Ureter (tissue), 1 donor: ENCODE measurements at places on chromosomes 12 and 14.

GRCh38 chr14:101025131-101025530 is 121.6 kb upstream of the RTL1 start:
- no peak for DNase-seq

DNA sequence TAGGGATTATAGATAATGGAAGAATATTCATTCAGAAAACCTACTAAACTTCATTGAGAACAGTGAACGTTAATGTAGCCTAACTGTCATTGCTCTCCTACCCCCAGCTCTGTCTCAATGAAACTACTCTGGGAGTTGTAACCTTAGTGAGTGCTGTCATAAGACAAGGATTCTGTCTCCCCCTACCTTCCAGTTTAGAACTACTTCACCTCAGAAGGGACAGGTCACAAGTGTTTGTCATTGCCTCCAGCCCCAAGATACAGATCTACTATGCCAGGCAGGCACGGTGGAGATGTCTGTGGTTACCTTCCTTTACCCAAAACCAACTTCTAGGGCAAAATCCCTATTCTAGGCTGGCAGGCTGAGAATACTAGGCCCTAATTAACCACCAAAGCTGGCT is 833.1 kb upstream of the SEL1L start:
- DNase-seq: no peak

DNA sequence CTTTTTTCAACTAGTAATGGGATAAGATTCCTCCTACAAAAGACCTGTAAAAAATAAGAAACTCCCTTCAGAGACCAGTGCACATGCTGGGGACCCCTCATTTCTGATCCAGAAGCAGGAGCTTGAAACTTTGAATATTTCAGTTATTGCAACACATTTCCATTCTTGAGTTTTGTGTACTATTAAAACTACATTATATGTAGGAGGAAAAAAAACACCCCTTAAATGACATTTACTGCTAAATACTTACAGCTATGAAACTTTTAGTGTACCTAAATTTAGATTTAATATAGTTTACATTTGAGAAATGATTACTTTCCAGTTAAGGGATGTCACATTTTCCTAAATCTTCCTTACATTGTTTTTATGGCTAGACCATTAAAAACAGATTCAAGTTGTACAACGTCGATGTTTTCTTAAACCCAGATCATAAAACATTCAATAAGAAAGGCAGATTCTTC is 4.1 kb downstream of the LRIG3 start:
- no peak for DNase-seq

- no peak for DNase-seq
Observed at GRCh38 chr12:117096501-117097042, 2.6 kb downstream of the TESC start.

GRCh38 chr14:95065411-95065810 is 91.9 kb downstream of the DICER1 start:
- DNase-seq: peak; percentile 23

DNA sequence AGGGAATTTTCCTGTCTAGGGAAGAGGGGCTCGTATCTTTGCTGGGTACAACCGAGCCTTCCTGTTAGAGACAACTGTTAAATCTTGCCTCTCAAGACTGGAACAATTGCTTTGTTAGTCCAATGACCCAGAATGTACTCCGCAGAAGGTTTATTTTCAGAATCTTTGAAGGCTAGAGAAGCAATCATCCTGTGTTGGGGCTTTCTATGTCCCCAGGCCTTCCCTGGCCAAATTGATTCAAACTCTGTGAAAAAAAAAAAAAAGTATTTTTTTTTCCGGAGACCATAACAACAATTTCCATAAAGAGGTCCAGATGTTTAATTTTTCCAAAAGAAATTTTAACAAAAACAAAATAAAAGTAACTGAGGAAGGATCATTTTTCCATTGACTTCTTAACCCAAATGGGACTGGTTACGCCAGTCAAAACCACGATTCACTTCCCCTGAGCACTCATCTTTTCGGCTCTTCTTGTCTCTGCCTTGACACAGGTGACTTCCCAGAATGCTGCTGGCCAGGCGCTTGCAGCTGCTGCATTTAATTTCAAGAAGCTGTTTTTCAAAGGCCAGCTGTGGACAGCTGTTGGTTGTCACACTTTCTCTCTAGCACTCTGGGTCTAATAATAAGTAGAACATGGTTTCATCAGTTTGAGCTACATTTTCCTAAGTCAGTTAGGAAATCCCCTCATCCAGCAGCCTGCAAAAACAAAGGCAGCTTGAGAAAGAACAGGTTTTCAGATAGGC is 81.6 kb upstream of the MANSC4 start:
- DNase-seq: peak; percentile 49

DNA sequence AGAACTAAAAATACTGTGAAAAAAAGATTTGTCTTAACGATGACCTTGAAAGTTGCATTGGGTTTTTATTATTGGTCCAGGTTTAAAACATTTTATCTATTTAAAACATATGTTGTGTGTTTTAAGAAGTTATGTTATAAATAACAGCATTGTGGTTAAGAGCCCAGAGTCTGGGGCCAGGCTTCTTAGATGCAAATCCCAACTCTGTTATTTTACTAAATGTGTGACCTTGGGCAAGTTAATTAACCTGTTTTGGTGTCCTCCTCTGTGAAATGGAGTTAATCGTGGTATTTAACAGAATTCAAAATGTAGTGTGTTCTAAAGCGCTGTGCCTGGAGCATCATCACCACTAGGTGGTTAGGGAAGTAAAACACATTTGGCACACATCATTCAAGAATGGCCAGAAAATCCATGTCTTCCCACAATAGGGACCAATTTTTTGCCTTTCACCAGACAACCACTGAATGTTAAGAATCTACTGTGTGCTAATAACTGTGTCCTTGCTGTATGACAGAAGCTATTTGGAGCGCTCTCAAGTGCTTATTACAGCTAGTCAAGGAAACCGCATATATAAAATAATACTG is 133.3 kb downstream of the MON2 start:
- DNase-seq: no peak
